Right atrium auricular region (tissue), 2 donors: ENCODE measurements at places on chromosomes 2 and 18. TPM values are rescaled to one million over a fixed set of nuclear protein-coding genes. Genes with fewer than 3 reads are reported as not detected.
A peak's percentile ranks its signal among the peaks of the same experiment; 100 is the strongest.

GRCh38 chr2:43305517-43305916 lies 79.1 kb upstream of the ZFP36L2 start:
- peak; percentile 87 for DNase-seq

DNA sequence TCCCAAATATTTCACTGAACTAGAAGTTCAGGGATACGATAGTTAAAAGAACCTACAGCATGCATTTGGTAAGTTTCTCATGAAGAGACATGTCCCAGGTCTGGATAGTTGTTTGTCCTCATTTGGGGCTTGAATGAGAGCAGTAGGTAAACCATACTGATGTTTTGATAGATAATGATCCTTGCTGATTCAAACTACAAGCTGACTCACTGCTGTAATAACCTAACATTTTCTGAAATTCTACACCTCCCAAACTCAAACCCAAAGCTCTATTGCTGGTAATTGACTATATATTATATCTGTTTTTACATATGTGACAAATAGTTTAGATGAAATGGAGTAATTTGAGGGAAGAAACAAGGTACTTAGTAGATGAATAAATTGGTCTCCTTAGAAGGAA lies 154.1 kb upstream of the BOD1L2 start:
- no peak for DNase-seq

- DNase-seq = no peak
Measured at GRCh38 chr2:176914371-176914770, 298.2 kb upstream of the HNRNPA3 start.

- DNase-seq = no peak
Measured at GRCh38 chr18:37889963-37890362, 324.4 kb upstream of the CELF4 start.

DNA sequence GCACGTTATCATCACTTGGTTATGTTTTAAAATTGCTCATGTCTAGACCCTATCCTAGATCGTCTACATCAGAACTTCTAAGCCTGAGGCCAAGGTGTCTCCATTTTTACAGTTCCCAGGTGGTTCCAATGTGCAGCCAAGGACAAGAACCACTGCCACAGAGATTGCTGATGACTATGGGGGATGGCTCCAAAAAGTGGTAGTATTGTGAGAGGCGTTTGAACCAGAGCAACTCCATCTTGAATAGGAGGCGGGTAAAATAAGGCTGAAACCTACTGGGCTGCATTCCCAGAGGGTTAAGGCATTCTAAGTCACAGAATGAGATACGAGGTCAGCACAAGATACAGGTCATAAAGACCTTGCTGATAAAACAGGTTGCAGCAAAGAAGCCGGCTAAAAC lies 212.6 kb upstream of the FBXO11 start:
- no peak for DNase-seq

- DNase-seq = peak; percentile 55
Measured at GRCh38 chr2:109226128-109226527, 97.1 kb downstream of the SH3RF3 start.

GRCh38 chr2:65293376-65293775 lies 65.7 kb downstream of the ACTR2 start:
- no peak for DNase-seq

The PSTPIP2 gene
- 3.9 TPM for total RNA-seq

The LOXHD1 gene
- total RNA-seq = 0.11 TPM

DNA sequence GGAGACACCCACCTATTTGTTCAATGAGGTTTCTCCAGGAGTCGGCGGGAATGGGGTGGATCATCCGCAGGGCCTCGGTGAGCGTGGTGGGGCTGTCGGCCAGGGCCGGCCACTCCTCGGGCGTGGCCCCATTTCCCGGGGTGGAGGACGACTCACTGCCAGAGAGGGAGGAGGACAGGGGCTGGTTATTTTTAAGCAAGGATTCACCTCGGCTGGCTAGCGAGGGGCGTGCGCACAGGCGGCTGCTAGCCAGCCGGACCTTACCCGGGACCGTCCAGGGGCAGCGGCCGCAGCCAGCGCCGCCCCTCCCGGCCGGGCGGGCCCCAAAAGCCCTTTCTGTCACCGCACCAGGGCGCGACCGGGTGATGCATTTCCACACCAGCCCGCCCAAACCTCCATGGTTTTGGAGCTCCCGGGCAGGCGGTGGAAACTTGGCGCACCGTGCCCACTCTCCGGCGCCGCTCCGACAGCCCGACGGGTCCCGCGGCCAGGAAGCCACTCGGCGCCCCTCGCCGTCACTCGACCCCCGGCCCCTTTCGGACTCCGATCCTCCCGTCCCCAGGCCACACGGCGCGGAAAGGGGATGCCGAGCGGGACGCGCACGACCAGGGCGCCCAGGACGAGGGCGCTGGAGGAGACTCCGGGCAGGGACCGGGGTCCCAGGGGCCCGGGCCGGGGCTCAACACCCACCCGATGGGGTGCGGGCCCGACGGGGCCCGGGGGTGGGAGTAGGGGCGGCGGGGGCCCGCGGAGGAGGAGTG lies 57.1 kb downstream of the SNORC start:
- DNase-seq = no peak

DNA sequence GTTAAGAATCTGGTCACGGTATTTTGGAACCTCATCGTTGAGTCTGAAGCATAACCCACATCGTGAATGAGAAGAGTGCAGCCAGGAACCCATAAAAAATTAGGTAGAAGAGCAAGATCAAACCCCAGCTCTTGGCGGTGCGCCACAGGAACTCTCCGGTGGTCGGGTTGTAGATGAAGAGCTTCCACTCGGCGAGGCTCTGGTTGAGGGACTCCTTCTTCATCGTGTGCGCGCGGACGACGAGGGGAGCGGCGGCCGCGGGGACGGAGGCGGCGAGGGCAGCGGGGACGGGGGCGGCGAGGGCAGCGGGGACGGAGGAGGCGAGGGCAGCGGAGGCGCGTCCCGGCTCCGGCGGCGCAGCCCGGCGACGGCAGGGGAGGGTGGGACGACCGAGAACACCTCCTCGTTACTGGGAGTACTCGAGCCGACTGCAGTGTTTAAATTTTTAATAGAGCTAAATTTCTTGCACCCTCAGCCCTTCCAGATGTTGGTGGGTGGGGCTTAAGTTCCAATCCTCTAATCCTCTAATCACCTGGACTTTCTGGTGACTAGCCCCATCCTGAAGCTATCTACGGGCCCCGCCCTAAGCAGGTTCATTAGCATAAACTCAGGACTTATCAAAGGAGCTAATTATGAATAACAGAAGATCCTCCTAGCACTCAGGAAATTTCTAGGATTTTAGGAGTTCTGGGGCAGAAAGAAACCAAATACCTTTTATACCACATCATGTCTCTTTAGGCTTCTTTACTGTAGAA lies 20.4 kb upstream of the PAPOLG start:
- no peak for DNase-seq

DNA sequence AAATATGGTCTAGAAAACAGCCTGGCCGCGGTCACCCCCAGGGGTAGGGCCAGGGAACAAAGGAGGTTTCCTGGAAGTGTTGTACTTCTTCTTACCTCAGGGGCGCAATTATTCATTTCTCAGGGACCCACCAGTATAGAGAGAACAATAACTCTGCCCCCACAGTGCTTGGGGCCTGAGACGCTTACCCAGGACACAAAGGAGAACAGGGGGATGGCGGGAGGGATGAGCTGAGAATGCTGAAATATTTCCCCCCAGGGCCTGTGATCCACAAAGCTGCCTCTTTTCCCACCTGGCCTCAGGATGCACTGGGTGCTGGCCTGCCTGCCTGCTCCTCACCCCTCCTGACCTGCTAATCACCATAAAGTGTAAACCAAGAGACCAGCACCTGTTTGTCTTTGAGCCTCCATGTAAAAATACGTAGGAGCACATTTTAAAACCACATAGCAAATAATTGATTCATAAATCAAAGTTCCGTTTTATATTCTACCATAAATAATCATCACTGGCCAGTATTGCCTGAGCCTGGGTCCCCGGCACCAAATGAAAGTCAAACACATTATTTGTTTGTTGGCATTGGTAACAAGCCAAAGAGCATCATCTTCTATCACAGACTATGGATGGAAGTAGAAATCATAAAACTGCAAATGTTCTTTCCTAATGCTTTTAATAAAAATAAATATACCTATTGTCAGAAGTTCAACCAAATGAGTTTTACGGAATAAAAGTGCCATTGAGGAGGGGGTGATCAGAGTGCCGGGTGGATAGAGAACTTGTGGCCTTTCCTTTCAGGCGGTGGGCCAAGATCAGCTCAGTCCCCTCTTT lies 67.3 kb upstream of the RMDN2 start:
- DNase-seq = no peak

The C2orf66 gene
- total RNA-seq = not detected

The IL1F10 gene
- not detected for total RNA-seq

The GKN2 gene
- not detected for total RNA-seq

The UCN gene
- total RNA-seq = 2.6 TPM

- no peak for DNase-seq
Measured at GRCh38 chr2:197673106-197673505, 2.3 kb downstream of the RFTN2 start.

The NEUROD1 gene
- not detected for total RNA-seq

The LINC00305 gene
- not detected for total RNA-seq

GRCh38 chr2:223604231-223604630 lies 2.1 kb upstream of the SCG2 start:
- no peak for DNase-seq

GRCh38 chr18:32301361-32301760 lies 111.5 kb downstream of the MEP1B start:
- DNase-seq = no peak

GRCh38 chr18:55868909-55869308 lies 280.9 kb upstream of the TCF4 start:
- DNase-seq = no peak

The CNDP1 gene
- total RNA-seq = not detected

- DNase-seq = no peak
Measured at GRCh38 chr2:106575955-106576354, 88.8 kb downstream of the CD8B2 start.

GRCh38 chr2:171410624-171411023 lies 23.2 kb downstream of the METTL8 start:
- DNase-seq = no peak

DNA sequence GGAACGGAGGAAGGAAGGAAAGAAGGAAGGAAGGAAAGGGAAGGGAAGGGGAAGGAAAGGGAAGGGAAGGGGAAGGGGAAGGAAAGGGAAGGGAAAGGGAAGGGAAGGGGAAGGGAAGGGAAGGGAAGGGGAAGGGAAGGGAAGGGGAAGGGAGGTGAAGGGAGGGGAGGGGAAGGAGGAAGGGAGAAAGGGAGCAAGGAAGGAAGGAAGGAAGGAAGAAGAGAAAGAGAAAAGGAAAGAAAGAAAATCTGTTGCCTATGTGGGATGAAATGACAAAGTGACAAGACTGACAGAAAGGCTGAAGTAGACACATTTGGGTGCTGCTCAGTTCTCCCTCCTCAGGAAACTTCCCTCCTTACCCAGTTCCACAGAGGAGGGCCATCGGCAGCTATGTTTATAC lies 46.3 kb upstream of the GORASP2 start:
- DNase-seq = no peak

The TNS1 gene
- total RNA-seq = 393 TPM

GRCh38 chr2:214311931-214312749 lies 98.7 kb upstream of the VWC2L start:
- DNase-seq = no peak

The CNTNAP5 gene
- not detected for total RNA-seq

The ZC3H8 gene
- 5.2 TPM for total RNA-seq

DNA sequence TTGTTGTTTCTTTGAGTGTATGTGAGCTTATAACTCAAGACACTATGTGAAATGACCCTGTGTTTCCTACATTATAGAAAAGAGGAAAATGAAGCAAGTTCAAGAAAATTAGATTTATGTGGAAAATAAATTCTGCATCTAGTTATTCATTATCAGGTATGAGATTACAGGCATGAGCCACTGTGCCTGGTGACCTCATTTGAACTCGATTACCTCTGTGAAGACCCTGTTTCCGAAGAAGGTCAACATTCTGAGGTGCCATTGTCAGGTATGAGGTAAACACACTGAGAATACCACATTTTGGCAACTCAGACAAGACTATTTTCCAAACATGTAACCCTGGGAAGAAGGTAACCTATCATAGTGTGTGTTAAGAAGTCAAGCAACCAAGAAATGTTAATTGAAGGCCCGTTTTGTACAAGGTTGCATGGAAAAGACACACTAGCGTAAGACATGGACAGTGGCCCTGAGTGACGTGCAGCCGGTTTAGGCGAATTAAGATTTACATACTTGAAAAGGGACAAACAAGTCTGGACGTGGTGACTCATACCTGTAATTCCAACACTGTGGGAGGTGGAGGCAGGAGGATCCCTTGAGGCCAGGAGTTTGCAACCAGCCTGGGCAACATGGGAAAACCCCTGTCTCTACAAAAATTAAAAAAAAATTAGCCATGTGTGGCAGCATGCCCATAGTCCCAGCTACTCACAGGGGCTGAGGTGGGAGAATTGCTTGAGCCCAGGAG lies 186.6 kb downstream of the NEDD4L start:
- DNase-seq = no peak

The EMILIN2 gene
- total RNA-seq = 6.9 TPM

DNA sequence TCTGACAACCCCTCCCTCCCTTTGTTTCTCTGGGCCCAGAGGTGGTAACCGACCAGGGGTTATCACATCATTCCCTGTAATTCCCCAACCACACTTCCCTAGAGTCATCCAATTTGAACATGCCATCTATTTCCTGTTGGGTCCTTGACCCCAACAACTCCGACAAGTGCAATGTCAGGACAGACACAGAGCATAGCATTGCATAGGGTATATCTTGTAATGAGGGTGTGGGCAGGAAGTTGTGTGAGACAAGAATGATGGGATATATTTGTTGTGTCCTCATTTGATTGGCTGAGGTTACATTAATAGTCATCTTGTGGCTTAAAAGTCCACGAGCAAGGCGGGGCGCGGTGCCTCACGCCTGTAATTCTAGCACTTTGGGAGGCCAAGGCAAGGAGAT lies 33.4 kb upstream of the CNOT11 start:
- no peak for DNase-seq

DNA sequence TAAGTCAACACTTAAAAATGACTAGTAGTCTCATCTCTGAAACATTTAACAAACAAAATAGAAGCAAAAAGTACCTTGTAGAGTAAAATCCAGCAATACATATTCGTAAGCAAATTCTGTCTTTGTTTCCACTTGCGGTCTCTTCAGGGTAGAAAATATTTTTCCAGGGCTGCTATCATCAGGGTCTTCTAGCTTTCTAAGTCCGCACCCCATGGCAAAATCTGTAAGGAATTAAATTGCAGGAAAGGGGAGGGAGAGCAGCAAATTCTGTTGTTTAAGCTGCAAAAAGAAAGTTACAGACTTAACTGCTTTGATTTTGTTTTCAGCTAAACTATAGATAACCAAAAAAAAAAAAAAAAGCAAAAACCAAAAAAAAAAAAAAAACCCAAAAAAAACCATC lies at the start of gene RFTN2:
Gene RFTN2, minus strand, starts transcription at position 342 of the 400 bp plus-strand sequence. Its CDS starts 129 bp downstream, at position 213.
- no peak for DNase-seq
